Ammon's horn (tissue), 1 donor: ENCODE measurements at places on chromosomes 3 and 15.

DNA sequence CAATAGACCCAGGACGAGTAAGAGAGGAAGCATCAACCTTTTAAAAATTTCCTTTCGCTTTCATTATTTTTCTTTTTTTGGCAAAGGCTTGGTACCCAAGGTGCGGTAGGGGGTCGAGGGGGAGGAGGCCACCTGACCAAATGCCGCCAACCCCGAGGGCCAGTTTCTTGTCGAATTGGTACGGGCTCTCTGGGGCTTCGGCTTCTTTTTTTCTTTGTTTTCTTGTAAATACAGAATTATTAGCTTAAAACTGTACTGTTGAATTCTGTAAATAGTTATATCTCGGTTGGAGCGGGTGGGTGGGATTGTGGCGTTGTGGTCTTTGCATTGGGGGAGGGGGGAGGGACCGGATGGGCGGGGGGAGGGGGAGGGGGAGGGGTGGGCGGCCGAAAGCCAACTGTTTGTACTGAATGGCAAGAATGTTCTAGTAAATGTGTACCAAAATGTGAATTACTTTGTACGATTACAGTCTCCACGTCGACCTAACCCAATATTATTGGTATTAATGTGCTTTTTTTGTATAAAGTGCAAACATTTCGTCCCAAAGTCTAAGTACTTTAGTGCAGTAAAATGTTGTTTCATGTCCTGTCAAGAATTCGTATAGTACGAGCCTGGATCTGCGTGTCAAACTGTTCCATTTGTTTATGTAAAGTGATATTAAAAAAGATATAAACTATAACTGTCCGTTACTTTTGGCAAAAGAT is 4.7 kb downstream of the ZIC1 start:
- no peak for DNase-seq

DNA sequence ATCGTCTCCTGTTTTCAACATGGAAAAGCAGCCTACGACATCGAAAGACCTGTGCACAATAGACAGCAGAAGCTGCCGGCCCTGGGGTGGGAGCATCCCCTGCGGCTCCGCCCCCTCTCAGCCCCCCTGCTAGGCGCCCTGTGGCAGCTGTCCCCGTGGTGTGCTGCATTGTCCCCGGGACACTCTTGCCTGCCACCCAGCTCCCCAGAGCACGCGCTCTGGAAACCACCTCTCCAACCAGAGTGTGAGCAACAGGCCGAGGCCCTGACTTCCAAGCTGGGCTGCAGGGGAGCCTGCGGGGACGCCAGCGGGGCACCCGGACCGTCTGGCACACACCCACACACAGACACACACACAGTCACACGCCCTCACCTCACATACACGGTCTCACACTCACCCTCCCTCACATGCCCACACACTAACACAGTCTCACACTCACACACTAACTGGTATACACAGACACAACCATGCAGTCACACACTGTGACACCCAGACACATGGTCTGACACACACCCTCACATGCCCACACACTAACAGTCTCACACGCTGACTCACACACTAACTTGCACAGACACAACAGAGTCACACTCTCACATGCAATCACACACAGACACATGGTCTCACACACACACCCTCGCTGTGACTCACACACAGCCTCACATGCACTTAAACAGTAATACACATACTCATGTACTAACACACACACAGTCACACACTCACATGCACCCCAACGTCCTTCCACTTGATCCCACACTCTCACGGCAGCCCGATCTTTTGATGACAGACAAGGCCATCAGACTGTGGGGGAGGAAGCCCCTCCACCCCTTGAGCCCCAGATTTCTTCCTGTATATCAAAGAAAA is 94.7 kb downstream of the OCA2 start:
- no peak for DNase-seq

DNA sequence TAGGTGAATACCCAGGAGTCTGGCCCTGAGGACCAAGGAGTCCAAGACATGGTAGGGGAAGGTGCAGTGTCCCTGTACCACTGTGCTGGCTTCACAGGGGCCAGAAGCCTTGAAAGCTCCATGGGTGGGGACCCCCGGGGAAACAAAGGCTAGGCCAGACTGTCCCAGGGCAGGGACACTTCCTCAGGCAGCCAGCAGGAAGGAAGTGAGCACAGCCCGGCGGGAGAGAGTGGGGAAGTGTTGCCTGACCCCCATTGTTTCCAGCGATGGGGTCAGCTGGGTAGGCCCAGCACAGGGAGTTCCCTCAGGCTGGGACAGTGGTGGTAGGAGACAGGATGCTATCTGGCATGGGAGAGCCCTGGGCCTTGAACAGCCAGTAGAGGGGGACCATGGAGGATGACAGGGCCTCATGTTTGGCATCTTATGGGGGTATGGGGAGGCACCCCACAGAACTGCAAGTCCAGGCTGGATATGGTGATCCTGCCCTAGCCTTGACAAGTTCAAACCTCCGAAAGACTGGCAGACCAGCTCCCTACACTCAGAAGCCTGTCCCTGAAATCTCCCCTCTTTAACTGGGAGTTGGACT is 1.2 kb upstream of the HYAL2 start:
- no peak for DNase-seq

GRCh38 chr3:193921465-193921864 is 214.5 kb upstream of the HES1 start:
- DNase-seq, result no peak

- no peak for DNase-seq
These were observed 154.6 kb upstream of the MEF2A start for GRCh38 chr15:99411234-99411633.

- DNase-seq, result no peak
These were observed 8.4 kb upstream of the RPS17 start for GRCh38 chr15:82548700-82549099.

- DNase-seq, result no peak
These were observed 89.2 kb downstream of the CERS3 start for GRCh38 chr15:100439514-100439913.

- no peak for DNase-seq
These were observed 645.2 kb upstream of the EPHA6 start for GRCh38 chr3:96169111-96169766.

DNA sequence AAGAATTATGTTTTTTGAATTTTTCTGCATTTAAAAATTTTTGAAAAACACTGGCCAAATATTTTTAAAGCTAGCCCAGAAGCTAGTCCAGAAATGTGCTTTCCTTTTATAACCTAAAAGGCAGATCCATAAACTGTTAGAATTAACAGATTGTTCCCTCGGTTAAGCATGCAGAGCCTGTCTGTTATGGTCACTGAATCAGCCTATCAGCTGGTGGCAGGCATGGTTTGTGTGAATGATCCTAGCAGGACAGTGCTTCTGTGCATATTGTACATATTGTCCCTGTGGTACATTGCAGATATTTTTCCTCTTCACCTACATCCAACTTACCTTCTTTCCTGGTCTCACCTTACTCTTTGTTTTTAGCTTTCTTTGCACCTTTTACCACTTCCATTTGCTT is 53.3 kb downstream of the RARB start:
- DNase-seq, result no peak

GRCh38 chr15:76866716-76867321 is 38.3 kb downstream of the SCAPER start:
- peak; percentile 19 for DNase-seq

DNA sequence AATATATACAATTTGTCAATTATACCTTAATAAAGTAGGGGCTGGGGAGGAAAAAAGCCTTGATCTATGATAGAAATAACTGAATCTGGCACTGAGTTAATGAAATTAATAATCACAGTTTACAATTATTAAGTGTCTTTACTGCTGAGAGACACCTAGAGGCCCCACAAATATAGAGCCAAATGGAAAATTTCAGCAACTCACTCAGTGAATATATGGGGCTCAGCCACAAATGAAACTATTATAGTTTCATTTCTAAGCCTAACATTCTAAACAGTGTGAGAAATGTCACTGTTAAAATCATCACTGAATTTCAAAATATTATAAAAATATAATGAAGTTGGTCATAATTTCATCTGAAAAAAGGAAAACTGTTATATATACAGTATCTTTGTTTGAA is 40.3 kb downstream of the GNB4 start:
- no peak for DNase-seq

DNA sequence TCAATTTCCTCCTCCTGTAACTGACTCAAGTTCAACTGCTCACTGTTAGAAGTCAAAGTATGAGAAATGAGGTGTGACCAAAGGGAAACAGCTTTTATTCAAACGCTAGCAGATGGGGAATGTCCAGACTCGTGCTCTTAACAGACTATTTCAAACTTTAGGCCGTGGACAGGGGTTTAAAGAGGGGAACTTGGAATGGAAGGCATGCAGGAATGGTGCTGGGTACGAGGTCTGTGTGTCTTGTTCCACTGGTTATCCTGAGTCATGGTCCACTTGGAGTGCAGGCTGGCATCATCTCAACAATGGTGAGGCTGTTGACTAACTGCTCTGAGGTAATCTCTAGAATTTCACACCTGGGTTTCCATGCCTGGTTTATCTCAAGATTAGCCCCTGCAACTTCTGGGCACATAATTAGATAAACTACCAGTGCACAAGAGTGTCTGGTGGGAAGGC is 22.9 kb upstream of the DNAAF4 start:
- DNase-seq, result no peak

DNA sequence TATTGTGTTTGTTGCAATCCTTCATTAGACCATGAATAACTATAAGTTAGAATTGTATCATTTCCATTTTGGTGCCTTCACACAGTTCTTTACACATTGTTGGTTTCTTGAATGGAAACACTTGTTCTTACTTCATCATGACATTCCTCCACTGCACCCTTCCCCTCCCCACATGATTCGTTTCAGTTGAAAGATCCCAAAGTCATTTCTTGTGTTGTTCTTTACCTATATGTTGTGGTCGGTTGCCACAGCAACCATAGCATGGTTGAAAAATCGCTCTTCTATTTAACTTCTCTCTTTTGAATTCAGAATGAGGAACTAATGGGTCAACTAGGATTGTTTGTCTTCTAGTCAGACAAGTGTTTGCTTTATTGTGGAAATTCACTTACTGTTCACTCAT is 103.3 kb downstream of the IL1RAP start:
- DNase-seq, result no peak

- peak; percentile 84 for DNase-seq
These were observed 47.4 kb upstream of the CRTC3 start for GRCh38 chr15:90482124-90483011.

DNA sequence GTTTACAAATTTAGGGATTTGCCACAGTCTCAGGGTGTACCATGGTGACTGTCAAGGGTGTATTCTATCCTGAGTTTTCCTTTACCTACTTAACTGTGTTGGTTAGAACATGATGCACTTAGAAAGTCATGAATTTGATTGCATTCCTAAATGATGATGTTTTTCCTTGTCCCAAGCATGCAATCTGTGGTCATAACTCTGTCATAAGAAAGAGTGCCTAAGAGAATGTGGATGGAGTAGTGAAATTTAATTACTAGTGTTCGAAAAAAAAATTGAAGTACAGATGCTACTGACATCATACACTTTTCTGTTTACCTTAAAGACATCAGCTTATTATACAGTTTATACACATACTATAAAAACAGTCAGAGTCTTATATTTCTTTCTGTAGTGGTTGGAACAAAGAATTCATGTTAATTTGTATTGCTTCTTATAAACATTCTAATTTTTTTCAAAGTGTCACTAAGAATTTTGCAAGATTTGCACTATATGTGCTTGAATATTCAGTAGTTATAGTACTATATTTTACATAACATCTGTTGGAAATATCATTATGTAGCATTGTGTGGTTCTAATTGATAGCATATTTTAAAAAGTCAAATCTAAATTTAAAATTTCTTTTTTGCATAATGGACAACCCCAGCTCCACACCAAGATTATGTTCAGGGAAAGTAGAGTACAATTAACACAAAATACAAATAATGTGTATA is 231.3 kb upstream of the KCNMB2 start:
- DNase-seq, result no peak
